ENCODE measurements at places on chromosomes 3 and 15.
A peak's percentile ranks its signal among the peaks of the same experiment; 100 is the strongest.

DNA sequence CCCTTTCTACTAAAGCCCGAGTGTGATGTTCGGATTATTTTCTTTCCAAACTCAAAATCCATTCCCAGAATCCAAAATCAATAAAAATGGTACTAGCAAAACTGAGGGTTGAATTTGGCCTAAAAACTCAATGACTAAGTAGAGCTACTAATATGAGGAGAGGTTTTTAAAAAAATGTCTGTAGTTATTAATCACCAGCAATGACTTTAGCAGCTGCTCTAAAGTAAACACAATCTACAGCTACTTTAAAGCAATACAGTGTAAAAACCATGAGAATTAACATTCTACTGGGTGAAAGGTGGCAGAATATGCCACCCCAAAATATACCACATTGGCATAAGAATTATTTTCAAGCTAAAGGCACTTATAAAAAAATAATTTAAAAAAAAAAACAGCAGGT is 23.5 kb downstream of the FHIT start:
- no peak for DNase-seq

DNA sequence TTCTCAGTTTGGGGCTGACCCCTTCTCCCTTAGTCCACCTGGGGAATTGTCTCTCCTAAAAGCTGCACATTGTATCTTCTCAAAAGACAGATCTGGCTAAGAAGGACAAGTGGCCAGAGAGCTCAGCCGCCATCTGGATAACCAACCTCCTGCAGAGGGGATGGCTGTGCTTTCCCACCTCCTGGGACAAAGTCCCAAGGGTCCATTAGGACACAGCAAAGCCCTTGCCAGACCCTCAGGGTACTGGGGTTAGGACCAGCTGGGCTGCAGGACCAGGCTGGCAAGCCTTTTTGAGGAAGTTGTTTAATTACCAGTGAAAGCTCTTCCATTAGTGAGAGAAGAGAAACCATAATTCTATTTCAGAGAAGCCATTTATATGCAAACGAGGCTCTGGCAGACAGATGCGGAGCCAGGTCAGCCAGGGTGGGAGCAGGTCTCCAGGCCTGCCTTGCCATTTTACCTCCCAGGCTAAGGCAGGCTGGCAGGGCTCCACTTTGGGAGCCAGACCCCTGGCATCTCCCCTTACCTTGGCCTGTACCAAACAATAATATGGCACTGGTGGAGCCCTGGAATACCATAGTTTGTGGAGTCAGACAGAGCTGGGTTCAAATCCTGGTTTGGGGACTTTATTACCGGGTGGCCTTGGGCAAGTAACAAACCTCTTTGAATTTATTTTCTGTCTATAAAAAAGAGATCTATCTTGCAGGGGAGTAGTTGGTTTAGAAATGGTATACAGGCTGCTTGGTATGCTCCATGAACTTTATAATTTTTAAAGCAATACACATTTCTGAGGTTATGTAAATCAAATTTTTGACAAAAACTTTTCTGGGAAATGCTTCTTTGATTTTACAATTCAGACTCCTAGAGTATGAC is 17.9 kb downstream of the SHF start:
- no peak for DNase-seq

GRCh38 chr15:41936649-41937567 is 35.4 kb downstream of the EHD4 start:
- DNase-seq, result peak; percentile 44

DNA sequence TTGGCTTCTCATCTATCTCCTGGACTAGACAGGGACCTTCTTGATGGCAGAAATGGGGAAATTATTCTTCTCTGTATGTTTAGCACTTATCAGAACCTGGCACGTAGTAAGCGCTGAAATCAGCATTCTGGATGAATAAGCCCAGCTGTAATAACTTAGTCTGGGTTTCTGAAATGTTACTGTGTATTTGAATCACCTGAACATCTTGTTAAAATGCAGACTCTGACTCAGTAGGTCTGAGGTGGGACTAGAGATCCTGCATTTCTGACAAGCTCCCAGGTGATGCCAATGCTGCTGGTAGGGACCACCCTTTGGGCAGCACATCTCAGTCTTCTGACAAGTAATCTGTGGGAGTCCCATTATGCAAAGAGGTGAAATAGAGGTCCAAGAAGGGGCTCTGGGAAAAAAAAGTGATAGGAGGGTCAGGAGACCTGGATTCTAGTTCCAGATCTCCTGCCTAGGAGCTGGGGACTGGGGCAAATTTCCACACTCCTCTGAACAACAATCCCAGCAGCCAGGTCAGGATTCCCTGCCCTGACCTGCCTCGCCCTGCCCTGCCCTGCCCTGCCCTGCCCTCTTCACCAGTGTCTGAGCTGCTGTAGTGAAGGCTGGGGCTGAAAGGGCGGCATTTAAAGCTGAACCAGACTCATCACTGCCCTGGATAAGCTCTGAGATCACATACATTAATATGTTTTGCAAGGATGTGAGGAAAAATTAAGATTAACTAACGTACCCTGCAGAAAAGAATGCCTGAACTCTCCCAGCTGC is 17.2 kb upstream of the SLC6A11 start:
- DNase-seq, result no peak

All from activated CD8-positive, alpha-beta memory T cell treated with anti-CD3 and anti-CD28 coated beads for 48 hours (primary cell).